ENCODE measurements at places on chromosomes 2 and 18. TPM values are rescaled to one million over a fixed set of nuclear protein-coding genes. Genes with fewer than 3 reads are reported as not detected.
A peak's percentile ranks its signal among the peaks of the same experiment; 100 is the strongest.

- DNase-seq: no peak
Observed at GRCh38 chr2:53275743-53276142, 491.9 kb upstream of the CHAC2 start.

- peak; percentile 66 for DNase-seq
Observed at GRCh38 chr2:190467575-190468083, 59.5 kb downstream of the MFSD6 start.

DNA sequence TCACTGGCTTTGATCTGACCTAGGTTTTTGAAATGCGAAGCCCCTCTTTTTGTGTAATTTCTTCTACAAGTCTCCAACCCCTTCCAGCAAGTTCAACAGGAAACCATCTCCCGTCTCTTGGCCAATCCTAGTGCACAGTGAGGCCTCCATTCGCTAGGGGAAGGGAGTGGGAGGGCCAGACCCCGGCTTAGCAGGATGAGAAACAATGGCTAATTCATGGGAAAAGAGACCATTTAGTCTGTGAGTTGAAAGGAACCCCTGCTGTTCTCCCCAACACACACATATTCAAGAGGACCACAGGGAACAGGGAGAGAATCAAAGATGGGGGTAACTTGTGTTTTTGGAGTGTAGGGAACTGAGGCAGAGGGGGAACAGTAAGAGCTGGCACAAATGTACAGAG is 83.0 kb downstream of the RTN4 start:
- DNase-seq: no peak

DNA sequence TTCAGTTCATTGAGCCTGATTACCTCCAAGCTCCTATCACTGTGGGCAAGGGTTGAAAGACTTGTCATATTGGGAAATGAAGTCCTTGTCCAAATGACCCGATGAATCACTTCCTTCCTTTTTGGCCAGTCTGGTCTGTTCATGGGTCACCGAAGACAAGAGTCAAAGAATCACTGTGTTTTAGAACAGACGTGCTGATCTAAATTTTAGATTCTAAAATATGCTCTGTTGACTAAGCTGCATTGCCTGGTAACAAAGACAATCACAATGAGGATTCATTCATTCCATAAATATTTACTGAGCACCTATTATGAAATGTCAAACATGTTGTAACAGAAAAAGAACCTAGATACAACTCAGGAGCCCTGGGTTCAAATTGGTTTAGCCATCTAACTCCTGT is 99.4 kb upstream of the RND3 start:
- DNase-seq: no peak

AMER3 gene
- polyA plus RNA-seq: not detected

Data from muscle of arm (tissue), 14 donors.